Kasumi-1 (cell line): ENCODE measurements at places on chromosomes 1 and 21.

- no peak for DNase-seq
Measured at GRCh38 chr1:165855010-165855838, 27.8 kb downstream of the UCK2 start.

GRCh38 chr1:108719656-108720435, 7.1 kb downstream of the FNDC7 start:
- no peak for DNase-seq

- peak; percentile 89 for DNase-seq
Measured at GRCh38 chr1:111615870-111616715, 3.5 kb upstream of the RAP1A start.

GRCh38 chr1:151905070-151905442, 4.3 kb downstream of the THEM4 start:
- DNase-seq, result no peak

- no peak for DNase-seq
Measured at GRCh38 chr1:154075746-154076145, 79.1 kb downstream of the NUP210L start.

DNA sequence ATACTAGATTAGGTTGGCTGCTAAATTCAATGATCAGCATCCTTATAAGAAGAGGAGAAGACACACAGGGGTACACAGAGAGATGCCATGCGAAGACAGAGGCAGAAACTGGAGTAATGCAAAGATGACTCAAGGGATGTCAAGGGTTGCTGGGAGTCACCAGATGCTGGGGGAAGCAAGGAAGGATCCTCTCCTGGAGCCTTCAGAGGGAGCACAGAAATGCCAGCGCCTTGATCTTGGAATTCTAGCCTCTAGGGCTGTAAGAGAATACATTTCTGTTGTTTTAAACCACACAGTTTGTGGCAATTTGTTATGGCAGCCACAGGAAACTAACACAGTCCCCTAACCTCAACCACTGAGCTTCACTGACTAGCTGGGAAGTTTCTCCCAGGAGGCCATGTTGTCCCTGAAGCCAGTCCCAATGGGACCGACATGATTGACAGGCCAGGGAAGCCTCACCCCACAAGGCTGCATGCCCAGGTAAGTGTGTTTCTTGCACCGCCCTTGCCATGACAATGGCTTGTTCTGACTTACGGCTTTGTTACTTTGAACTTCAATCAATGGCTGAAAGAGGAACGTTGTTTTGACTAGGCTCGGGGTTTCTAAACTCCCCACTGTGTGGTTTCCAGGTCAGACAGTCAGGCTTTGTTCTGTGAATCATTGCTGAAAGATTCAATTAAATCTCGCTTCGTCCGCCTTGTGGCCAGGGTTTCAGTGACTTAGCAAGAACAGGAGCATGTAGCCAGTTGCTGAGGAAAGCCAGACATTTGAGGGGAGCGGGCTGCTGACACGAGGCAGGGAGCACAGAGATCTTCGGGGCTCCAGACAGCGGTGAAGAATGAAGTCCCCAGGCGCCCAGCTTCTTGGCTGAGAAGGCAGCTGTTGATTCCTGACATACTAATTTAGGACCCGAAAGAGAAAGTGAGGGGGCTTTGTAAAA, 62.3 kb downstream of the RUNX1 start:
- no peak for DNase-seq

DNA sequence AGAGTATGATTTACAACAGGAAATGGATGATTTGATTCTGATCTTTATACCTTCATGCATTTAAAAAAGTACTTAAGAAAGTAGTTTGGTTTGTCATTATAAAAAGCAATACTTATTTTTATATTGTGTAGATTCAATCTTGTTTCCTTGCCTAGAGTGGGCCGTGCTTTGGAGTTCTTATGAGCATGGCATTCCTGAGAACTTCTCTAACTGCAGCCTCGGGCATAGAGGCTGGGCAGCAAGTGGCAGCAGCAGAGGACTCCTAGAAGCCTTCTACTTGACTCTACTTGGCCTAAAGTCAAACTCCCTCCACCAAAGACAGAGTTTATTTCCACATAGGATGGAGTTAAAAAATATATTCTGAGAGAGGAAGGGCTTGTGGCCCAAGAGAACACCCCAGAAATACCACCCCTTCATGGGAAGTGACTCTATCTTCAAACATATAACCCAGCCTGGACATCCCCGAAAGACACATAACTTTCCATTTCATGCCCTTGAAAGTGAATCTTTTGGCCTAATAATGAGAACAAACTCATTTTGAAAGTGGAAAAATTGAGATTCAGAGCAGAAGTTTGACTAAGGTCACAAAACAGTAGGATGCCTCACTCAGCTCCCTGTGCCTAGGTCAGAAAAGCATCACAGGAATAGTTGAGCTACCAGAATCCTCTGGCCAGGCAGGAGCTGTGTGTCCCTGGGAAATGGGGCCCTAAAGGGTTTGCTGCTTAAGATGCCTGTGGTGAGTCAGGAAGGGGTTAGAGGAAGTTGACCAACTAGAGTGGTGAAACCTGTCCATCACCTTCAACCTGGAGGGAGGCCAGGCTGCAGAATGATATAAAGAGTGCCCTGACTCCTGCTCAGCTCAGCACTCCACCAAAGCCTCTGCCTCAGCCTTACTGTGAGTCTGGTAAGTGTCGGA, at the start of gene IVL:
TSS of gene IVL (plus strand) at position 861 of the 916 bp plus-strand sequence. CDS start 1,252 bp downstream, outside the sequence.
- no peak for DNase-seq

GRCh38 chr1:227449051-227449450, 114.3 kb upstream of the ZNF678 start:
- peak; percentile 43 for DNase-seq

DNA sequence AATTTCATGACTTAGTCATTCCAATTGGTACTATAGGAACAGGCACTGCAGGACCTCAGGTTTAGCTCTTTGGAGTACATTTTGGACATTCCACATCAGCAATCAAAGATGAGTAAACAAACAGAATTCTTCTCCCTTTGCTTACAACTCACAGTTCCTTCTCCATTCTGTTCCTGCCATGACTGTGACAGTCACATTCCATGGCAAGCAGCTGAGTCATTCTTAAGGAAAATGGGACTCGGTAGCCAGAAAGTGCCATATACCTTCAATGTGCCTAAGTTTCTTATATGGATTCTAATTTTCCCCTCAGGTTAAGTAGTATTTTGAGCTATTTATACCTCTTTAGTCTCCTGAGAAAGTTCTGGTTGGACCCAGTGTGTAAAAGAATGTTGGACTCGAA, 25.6 kb downstream of the CRCT1 start:
- no peak for DNase-seq

DNA sequence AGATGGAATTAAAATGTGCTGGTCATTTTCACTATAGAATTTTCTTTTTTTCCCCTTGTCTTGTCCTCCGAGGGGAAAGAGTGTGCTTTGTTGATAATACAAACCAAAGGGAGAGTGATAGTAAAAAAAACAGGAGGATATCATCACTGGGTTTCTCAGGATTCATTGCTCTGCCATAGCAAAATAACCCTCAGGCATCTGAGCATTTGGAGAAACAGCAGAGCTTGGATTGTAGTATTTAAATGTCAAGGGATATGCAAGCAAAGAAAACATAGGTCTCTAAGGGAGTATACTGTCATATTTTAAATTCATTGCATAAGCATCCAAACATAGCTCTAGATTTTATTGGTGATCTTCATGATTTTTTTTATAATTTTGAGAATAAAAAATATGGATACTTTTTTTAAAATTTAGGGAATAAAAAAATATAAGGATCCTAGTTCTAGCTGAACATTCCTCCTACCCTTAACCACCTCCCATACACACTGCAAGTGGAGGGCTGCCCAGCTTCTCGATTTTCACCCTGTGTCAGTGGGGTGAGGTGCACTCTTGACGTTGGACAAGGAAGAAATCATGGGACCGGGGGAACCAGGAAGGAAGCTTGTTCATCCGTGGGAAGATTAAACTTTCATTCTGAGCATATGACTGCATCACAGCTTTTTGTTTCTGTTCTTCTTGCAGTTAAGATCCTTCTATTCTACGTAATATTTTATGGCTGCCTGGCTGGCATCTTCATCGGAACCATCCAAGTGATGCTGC, 4.4 kb downstream of the ATP1B1 start:
- no peak for DNase-seq

DNA sequence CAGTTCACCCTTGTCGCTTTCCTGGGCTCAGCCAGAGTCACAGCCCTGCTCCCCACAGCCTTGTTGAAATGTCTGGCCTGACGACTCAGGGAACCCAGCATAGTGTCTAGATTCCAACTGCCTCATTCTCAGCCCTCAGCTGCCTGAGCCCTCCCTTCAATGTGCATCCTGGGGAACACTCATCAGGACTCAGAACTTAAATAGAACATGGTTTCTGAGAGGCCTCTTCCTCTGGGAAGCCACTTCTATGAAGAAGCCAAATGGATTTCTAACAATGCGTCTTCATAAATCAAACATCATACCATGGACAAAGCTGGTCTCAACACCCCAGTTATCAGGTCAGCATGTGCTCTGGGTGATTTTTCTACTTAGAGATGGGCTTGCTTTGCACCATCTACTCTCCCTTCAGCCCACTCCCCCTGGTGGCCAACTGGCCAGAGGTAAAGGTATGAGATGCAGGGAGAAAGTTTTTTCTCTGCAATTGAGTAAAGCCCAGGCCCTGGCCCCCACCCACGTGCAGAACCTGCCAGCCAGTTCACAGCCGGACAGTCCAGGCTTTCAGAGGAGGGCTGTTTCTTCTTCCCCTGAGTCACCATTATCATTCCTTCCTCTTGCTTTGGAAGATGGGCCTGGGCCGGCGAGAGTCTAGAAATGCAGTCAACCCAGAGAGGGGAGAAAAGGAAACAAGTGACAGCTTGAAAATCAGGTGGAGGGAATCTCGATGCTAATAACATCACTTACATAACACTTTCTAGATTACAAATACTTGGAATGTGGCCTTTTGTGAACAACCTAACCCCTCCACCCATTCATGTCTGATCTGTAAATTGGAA, 32.1 kb downstream of the CD244 start:
- DNase-seq, result peak; percentile 55

- DNase-seq, result no peak
Measured at GRCh38 chr1:67540025-67540732, 110.0 kb upstream of the SERBP1 start.

DNA sequence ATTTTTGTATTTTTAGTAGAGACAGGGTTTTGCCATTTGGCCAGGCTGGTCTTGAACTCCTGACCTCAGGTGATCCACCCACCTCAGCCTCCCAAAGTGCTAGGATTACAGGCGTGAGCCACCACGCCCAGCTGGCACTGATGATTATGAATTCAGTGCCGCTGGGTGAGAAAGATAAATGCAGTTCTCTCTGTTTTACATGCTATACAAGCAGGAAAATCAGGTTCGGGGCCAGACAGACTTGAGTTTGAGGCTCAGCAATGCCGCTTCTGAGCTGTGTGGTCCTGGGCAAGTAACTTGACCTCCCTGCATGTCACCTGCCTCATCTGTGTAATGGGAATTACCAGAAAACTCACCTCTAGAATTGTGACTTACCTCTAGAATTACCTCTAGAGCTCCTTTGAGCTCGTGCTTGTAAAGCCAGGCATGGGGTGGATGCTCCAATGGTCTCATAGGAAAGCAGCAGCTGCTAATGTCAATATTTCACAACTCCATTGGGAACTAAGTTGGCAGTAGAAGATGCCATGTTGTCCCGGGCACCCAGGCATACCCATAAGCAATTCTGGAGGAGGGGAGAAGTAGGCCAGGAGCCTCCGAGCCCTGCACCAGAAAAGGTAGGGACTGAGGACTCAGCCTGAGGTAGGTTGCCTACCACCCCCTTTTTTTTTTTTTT, 119.8 kb upstream of the SLC25A33 start:
- DNase-seq, result no peak

DNA sequence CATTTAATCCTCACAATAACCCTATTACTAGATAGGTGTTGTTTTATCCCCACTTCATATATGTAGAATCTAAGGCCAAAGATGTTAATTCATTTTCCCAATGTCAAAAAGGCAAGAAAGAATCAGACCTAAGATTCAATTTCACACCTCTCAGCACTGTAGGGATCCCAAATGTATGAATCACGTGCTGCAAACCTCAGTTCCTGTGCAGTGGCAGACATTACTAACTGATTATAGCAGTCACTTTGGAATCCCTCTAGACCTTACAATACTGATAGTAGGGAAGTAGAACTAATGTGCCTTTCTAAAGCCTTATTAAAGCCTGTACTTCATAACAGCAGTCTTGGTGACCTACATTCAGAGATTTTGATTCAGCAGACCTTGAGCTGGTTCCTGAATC, 2.3 kb downstream of the C1orf87 start:
- no peak for DNase-seq

DNA sequence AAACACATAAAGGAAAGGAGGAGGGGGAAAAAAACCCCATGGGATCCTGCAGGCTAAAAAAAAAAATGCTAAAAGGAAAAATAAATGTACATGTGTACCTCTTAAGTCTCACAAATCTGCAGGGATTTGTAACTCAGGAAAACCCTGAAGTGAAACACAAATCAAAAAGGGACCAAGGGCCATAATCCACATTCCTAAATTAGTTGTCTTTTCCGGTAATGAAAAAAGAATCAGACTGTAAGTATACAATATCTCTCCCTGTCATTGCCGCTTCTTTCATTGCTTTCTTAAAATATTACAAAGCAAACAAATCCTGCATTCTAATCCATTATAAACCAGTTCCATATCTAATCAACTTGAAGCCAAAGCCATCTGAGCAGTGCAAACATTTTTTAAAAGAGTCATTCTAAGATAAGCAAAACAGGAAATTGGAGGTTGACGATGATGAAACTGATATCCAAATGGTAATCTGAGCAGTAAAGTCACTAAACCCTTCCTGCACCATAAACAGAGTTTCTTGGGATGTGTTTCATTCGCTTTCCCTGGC, 58.7 kb upstream of the SIM2 start:
- DNase-seq, result no peak

- DNase-seq, result no peak
Measured at GRCh38 chr1:80363689-80364475, 1357.4 kb upstream of the ADGRL4 start.

DNA sequence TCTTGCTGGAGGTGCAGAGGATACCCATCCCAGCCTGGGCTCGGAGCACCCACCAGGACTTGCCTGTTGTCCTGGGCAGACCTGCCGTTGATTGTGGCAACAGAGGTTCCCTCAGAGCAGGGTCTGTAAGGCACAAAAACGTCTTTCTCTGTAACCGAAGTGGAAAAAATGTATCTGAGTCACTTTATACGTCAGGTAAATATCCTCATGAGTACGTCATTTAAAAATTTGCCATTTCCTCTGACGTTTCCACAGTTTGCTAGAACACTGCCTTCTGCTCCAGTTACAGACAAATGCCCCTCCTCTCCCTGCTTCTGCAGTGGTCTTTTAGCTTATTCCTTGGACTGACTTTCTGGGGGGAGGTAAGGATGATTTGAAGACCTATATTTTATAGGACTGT, 326.8 kb downstream of the HHAT start:
- DNase-seq, result no peak
